Hematopoietic multipotent progenitor cell treated with erythropoietin and hydrocortisone succinate and interleukin-3 and kit ligand, for 4 days (in vitro differentiated cells): ENCODE measurements at places on chromosomes 6 and 20.

DNA sequence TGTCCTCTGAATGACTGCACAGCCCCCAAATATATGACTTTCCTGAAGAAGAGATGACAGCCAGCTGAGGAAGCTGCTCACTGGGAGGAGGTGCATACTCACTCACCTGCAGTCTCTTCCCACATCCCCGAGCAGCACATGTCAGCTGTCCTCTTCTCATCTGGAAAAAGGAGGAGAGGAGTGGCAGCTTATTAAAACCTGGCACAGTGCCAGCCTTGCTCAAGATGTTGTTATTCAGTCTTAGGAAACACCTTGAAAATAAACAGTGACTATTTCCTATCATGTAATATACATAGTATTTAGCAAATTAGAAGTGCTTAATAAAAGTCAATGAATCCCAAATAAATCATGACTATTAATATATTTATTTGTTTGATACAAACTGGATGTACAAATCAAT lies 232.9 kb downstream of the EPM2A start:
- peak; percentile 2 for DNase-seq

GRCh38 chr20:19328676-19329075 lies 116.2 kb downstream of the SLC24A3 start:
- DNase-seq = no peak

GRCh38 chr6:5367510-5367909 lies 106.2 kb downstream of the FARS2 start:
- no peak for DNase-seq

DNA sequence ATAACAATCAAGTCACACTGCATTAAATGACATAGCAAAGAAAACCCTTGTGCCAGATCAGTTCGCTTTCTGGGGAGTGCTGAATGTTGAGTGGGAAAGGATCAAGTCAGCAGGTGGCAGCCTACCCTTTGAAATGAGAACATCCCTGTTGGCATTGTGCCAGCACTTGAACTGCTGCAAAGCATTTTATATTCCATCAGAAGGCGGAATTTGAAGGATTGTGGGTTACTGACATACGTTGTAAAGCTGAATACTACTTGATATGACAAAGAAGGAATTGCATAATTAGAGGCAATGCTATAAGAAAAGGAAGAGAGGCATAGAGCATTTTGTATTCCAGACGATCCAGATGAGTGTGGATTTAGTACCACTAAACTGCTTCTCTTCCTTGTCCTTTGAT lies 26.5 kb downstream of the BCKDHB start:
- peak; percentile 84 for DNase-seq

- DNase-seq = no peak
These were observed 432.8 kb downstream of the CD83 start for GRCh38 chr6:14550410-14550809.

- no peak for DNase-seq
These were observed 79.6 kb downstream of the KHDC1L start for GRCh38 chr6:73145690-73146089.

GRCh38 chr6:121890307-121890910 lies 455.0 kb downstream of the GJA1 start:
- DNase-seq = peak; percentile 24

DNA sequence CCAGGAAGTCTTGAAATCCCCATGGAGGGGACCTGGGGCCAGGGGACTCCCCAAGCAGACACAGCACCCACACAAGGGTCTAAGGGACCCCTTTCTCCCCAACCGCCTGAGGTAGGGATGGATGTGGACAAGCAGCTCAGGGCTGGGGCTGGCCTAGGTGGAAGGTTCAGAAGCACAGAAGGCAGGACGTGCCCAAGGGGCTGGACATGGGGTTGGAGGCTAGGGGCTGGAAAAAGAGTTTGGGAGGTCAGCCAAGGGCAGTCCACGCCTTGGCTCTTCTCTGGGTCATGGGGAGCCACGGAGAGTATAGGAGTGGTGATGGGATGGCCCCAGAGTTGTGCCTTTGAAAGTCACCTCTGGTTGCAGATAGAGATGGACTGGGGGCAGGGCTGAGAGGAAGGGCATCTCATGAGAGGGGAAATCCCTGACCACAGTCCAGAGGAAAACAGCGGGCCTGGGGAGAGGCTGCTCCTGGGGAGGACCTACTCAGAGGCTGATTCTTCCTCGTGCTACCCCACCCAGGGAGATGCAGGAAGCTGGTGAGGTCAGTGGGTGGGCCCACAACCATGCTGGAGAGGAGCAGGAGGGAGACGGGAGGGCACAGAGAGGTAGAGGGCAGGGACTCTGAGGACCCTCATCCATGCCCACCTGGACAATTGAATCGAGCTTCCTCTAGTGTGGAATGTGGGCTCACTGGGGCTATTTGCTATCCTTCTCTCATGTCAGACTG lies 2.5 kb upstream of the HSPA12B start:
- DNase-seq = no peak

- DNase-seq = no peak
These were observed 61.8 kb downstream of the EPM2A start for GRCh38 chr6:145673504-145673903.

- DNase-seq = peak; percentile 47
These were observed 3.6 kb upstream of the BTN2A2 start for GRCh38 chr6:26379292-26379691.
